HFFc6 (cell line): ENCODE measurements at places on chromosomes 13 and 19. TPM values are rescaled to one million over a fixed set of nuclear protein-coding genes. Genes with fewer than 3 reads are reported as not detected.

DNA sequence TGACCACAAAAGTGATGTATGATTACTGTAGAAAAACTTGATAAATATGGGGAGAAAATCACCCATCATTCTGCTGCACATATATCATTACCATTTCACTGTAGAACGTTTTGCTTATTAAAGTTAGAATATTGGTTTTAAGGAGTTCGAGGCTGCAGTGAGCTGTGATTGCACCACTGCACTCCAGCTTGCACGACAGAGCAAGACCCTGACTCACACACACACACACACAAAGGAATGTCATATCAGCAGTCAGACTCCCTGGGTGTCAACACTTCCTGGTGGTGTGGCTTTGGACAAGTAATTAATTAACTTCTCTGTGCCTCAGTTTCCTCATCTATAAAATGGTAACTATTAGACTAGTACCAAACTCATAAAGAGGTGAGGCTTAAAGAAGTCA lies 11.3 kb upstream of the PNMA8A start:
- H3K4me3 ChIP-seq, result no peak overlapping the region; the same call in 1 of the 2 replicates
- DNase-seq, result peak; percentile 27
- peaks cover 44% of the 10 kb centered on the region for H3K4me1 ChIP-seq
- peaks cover 6% of the 10 kb centered on the region for H3K27me3 ChIP-seq
- H3K36me3 ChIP-seq, result no peaks in the 10 kb centered on the region
- H3K27ac ChIP-seq, result no peak overlapping the region

DNA sequence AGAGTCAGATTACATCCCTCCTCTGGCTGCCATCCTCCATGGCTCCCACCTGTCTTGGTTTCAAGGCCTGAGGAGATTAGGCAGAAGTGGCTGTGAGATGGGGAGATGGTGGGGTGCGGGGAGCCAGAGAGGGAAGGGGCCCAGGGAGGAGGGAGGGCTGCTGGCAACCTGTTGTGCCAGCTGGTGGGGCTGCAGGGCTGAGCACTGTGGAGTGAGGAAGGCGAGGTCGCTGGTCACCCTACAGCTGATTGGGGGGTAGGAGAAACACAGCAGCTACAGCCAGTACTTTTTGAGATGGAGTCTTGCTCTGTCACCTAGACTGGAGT lies 48.3 kb downstream of the CD320 start:
- H3K4me1 ChIP-seq, result no peaks in the 10 kb centered on the region; the same call in 1 of the 2 replicates
- H3K27ac ChIP-seq, result no peak overlapping the region
- no peak for DNase-seq

GRCh38 chr19:45113628-45114027 lies 20.6 kb downstream of the PPP1R37 start:
- H3K27ac ChIP-seq, result no peak overlapping the region
- no peaks in the 10 kb centered on the region; the same call in 1 of the 2 replicates for H3K4me1 ChIP-seq
- H3K36me3 ChIP-seq, result peaks cover 4% of the 10 kb centered on the region; the same call in 1 of the 2 replicates
- H3K4me3 ChIP-seq, result no peak overlapping the region
- H3K27me3 ChIP-seq, result no peaks in the 10 kb centered on the region; the same call in none of the 2 replicates

DNA sequence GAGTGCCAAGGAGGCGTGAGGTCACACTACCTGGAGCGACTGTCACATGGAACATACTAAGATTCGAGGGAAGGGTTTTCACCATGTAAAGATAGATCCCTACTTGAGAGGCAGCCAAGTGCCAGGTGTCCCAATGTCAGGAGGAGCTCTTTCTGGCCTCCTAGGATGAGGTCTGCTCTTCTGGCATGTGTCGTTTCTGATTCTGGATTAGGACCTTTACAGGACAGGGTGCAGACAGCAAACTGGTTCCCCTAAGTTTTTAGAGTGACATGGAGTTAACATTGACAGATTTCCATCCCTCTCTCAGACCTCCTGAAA lies 75.3 kb downstream of the ZNF536 start:
- H3K27ac ChIP-seq, result no peak overlapping the region
- no peak overlapping the region for H3K4me3 ChIP-seq
- no peak for DNase-seq
- H3K27me3 ChIP-seq, result peaks cover 2% of the 10 kb centered on the region; the same call in 1 of the 2 replicates

CACNG7 gene
- 0.21 to 0.82 TPM (median 0.66 TPM) in 3 replicates for total RNA-seq

DIRAS1 gene
- 13.0 to 19.0 TPM (median 14.1 TPM) in 3 replicates for total RNA-seq

DNA sequence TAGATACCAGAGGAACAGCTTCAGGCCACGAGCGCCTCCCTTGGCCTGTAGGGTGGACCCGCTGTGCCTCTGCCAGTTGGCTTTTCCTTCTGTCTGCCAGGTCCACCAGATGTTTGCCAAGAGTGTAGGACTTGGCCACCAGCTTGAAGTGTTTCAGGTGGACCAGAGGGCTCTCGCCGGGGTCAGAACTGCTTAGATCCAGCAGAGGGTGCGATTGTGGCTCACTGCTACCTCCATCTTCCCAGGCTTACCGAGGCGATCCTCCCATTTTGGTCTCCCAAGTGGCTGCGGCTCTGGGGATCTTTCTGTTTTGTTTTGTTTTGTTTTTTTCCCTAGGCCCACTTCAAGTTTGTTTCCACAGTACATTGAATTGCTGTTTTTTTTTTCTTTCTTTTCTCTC lies 23.0 kb upstream of the ZNF730 start:
- peaks cover 48% of the 10 kb centered on the region for H3K36me3 ChIP-seq
- H3K4me3 ChIP-seq, result no peak overlapping the region
- DNase-seq, result no peak
- no peak overlapping the region for H3K27ac ChIP-seq
- peaks cover 2% of the 10 kb centered on the region; the same call in 1 of the 2 replicates for H3K27me3 ChIP-seq

- peaks cover 3% of the 10 kb centered on the region for H3K27me3 ChIP-seq
- peaks cover 31% of the 10 kb centered on the region for H3K36me3 ChIP-seq
- peak; percentile 50 for DNase-seq
- no peak overlapping the region for H3K4me3 ChIP-seq
Measured at GRCh38 chr19:10760273-10760944, 42.5 kb downstream of the DNM2 start.

GATAD2A gene
- 112 to 125 TPM (median 114 TPM) in 3 replicates for total RNA-seq

DNA sequence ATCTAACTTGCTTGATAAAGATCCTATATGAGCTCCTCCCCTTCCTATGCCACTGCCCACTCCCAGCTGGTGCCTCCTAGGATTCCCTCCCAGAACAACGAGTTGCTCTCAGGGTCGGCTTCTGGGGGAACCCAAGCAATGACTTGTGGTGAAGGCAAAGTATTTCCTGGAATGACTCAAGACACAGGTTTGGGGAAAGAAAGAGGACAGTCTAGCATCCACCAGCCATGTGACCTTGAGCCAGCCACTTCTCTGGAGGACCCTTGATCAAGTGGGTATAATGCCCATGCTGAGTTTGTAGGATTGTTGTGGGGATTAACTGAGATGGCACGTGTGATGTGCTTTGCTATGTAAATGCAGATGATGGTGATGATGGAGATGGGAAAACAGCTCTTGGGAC lies 33.0 kb downstream of the MBD3L2B start:
- no peak overlapping the region for H3K4me3 ChIP-seq
- H3K27ac ChIP-seq, result no peak overlapping the region
- no peaks in the 10 kb centered on the region for H3K4me1 ChIP-seq

- DNase-seq, result peak; percentile 88
- H3K27ac ChIP-seq, result no peak overlapping the region
Measured at GRCh38 chr13:21683034-21683733, 12.3 kb downstream of the FGF9 start.

- no peaks in the 10 kb centered on the region for H3K4me1 ChIP-seq
- no peak overlapping the region for H3K27ac ChIP-seq
- no peaks in the 10 kb centered on the region for H3K36me3 ChIP-seq
- no peak for DNase-seq
- H3K27me3 ChIP-seq, result peaks cover 11% of the 10 kb centered on the region
- H3K4me3 ChIP-seq, result no peak overlapping the region
Measured at GRCh38 chr19:19537075-19538048, 703 bp upstream of the CILP2 start.

DNA sequence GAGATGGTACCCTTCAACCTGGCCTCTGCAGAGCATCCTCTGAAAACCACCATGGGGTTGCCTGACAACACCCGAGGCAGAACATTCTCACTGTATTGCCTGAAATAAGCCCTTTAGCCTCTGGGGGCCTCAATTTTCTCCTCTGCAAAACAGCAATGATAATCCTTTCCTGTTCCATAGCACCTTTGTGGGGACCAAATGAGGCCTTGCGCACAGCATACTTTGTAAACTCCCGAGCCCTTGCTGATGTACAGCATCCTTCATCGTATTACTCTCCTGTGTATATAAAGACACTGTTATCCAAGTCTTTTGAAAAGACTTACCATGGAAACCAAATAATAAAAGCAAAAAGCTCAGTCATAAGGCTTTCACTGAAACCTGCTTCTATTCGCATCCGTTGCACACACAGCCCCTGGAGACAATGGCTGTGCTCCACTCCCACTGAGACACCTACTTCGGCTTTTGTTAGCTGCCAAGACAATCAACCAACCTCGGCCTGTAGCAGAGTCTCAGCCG lies 276.0 kb downstream of the FOXO1 start:
- H3K36me3 ChIP-seq, result no peaks in the 10 kb centered on the region
- peaks cover 2% of the 10 kb centered on the region for H3K27me3 ChIP-seq
- no peak for DNase-seq
- H3K4me1 ChIP-seq, result peaks cover 29% of the 10 kb centered on the region
- no peak overlapping the region for H3K27ac ChIP-seq
- H3K4me3 ChIP-seq, result no peak overlapping the region

ERICH4 gene
- total RNA-seq, result not detected in 3 replicates

DNA sequence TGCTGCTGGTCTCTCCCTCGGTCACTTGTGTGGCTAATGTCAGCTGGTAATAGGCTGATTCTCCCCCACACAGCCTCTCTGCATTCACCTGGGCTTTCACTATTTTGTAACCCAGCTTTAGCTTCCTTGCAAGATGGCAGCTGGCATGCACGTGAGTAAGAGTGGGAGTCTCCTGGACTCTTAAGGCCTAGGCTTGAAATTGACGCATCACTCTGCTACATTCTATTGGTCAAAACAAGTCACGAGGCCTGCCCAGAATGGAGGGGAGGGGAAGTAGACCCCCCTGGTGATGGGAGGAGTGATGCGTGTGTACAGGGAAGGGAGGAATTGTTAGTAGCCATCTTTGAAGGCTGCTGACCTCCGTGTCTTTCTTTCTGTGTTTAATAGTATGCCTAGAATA lies 24.9 kb upstream of the PNMA8B start:
- H3K4me3 ChIP-seq, result no peak overlapping the region
- no peak for DNase-seq
- no peaks in the 10 kb centered on the region for H3K36me3 ChIP-seq
